Nephron progenitor cell (in vitro differentiated cells): ENCODE measurements at places on chromosomes 4 and X.

DNA sequence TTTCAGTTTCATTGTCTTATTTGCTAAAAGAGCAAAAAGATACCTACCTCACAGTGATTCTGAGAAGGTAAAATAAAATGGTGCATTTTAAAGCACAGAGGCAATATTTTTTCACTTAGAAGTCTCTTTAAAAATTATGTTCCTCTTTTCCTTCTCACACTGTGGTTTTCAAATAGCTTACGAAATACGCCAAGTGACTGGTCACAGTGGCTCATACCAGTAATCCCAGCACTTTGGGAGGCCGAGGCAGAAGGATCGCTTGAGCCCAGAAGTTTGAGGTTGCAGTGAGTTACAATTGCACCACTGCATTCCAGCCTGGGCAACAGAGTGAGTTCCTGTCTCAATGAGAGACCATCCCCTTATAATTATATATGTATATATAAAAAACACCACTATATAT, 372.6 kb downstream of the FBXO8 start:
- peaks cover 2% of the 10 kb centered on the region for H3K27me3 ChIP-seq
- no peaks in the 10 kb centered on the region for H3K4me1 ChIP-seq
- DNase-seq = no peak
- no peak overlapping the region for H3K4me3 ChIP-seq
- H3K27ac ChIP-seq = no peak overlapping the region

DNA sequence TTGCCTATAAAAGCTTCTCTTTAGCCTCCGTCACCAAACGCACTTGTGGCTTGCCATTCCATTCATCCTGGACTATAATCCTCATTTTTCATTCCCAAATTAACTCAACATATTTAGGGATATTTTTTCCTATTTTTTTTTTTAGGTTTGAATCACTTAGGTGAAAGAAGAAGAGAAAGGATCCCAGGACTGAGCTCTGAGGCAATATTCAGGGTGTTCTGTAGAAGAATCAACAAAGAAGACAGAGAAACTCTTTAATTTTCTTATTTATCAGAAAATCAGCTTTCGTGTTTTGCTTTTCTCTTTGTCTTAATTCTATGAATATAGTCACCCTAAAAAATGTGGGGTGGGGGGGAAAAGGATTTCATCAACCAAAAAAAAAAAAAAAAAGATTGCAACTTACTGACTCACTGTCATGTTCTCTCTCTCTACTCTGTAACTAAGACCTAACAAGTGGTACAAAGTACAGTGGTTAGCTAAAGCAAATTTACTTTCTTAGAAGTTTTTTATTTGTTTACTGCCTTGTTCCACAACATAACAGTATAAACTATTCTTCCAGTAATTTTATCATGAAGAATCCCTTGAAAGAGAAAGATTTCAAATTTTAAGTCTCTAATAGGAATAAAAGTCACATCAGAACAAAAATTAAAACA, 272.0 kb downstream of the DHX15 start:
- H3K27me3 ChIP-seq = peaks cover 3% of the 10 kb centered on the region
- H3K27ac ChIP-seq = peak overlapping the region; percentile 84
- DNase-seq = no peak

DNA sequence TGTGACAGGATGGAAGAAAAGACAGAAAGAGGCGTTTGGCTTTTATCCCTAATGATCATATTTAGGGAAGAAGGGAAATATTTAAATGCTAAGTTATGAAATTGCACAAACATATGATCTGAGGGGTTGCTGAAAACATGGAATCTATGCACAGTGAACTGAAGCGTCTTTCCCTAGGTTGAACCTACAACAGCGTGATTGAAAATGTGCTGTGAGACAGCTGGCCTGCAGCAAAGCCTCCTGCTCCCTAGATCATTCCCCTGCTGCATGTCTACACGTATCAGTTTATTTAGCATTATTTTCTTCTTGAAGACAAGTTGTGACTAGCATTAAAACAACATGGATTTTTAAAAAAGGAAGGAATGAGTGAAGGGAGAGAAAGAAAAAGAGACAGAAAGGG, 272.5 kb upstream of the TRAM1L1 start:
- no peaks in the 10 kb centered on the region for H3K36me3 ChIP-seq
- no peak overlapping the region for H3K27ac ChIP-seq

GRCh38 chr4:15414551-15415091, 13.2 kb upstream of the C1QTNF7 start:
- H3K27ac ChIP-seq = peak overlapping the region; percentile 26
- no peak overlapping the region for H3K4me3 ChIP-seq
- no peak for DNase-seq
- no peaks in the 10 kb centered on the region for H3K27me3 ChIP-seq
- H3K4me1 ChIP-seq = peaks cover 20% of the 10 kb centered on the region

GRCh38 chr4:55568905-55569504, 22.3 kb upstream of the CLOCK start:
- H3K27ac ChIP-seq = no peak overlapping the region
- H3K4me1 ChIP-seq = no peaks in the 10 kb centered on the region

DNA sequence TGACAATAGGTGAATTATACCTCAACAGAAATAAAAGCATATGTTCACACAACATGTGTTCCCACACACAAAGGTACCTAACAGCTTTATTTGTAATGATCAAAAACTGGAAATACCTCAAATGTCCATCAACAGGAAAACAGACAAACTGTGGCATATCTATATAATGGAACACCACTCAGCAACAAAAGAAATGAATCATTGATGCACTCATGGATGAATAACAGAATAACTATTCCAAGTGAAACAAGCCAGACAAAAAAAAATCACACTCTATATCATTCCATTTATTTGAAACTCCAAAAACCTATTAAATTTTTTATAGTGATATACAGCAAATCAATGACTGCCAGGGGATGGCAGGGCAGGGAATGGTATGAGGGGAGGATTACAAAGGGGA, 148.1 kb downstream of the PLS3 start:
- H3K27ac ChIP-seq = no peak overlapping the region
- H3K36me3 ChIP-seq = no peaks in the 10 kb centered on the region
- peaks cover 4% of the 10 kb centered on the region for H3K27me3 ChIP-seq
- H3K4me3 ChIP-seq = no peak overlapping the region
- DNase-seq = no peak

DNA sequence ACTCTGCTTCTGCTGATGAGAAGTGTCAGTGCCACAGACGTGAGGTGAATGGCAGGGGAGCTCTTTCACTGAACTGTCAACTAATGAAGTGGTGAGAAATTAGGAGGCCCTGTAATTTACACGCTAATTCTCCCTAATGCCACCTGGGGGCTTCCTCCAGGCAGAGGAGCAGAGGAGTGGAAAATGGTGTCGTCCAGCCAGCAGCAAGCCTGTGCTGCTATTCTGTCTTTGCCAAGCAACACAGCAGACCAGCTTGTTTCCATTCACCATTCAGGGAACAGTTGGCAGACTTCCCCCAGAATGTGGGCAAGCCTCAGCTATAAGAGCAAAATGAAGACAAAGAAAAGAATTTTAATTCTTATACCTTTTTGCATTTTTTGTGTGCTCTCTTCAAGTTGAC, 245.2 kb upstream of the TET2 start:
- H3K27ac ChIP-seq = no peak overlapping the region
- H3K4me3 ChIP-seq = no peak overlapping the region
- H3K36me3 ChIP-seq = peaks cover 4% of the 10 kb centered on the region
- no peak for DNase-seq
- peaks cover 7% of the 10 kb centered on the region for H3K4me1 ChIP-seq

- peaks cover 3% of the 10 kb centered on the region for H3K27me3 ChIP-seq
- DNase-seq = no peak
Measured at GRCh38 chr4:89134775-89135319, 23.5 kb downstream of the TIGD2 start.

DNA sequence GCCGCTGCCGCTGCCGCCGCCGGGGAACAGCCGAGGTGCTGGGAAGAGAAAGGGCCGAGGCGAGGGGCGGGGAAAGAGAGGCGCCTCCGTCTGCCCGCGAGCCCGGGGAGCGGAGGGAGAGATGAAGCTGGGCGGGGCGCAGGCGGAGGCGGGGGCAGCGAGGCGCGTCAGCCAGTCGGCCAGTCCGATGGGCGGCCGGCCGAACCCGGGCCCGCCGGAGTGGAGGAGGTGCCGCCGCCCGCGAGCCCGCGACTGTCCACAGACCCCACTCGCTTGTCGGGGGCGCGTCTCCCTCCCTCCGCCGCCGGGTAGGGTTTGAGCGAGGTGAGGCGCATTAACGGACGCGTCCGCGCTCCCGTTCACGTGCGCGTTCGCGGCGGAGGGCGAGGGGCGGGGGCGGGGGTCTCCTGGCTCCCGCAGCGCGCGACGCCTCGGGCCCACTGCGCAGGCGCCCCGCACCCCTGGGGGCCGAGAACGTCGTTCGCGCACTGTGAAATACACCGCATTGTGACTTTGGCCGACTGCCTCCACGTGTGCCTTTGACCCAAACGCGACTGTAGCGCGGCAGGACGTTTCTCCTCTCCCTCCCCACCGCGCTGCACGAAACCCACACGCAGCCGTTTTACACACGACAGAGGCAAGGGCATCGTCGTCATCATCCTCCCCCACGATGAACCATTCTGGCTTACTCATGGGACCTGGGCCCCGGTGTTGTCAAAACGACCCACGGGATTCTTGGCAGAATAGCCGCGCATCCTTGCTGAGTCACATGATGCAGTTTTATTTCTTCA, at the start of gene NUDT11:
NUDT11 (minus strand) TSS at position 92 of the 791 bp plus-strand sequence. CDS start 148 bp downstream, outside the sequence.
- H3K27me3 ChIP-seq = peaks cover 4% of the 10 kb centered on the region
- no peaks in the 10 kb centered on the region for H3K36me3 ChIP-seq
- DNase-seq = peak; percentile 85
- H3K4me1 ChIP-seq = peaks cover 18% of the 10 kb centered on the region
- peak within 1 kb of the TSS; percentile 85 for H3K4me3 ChIP-seq

DNA sequence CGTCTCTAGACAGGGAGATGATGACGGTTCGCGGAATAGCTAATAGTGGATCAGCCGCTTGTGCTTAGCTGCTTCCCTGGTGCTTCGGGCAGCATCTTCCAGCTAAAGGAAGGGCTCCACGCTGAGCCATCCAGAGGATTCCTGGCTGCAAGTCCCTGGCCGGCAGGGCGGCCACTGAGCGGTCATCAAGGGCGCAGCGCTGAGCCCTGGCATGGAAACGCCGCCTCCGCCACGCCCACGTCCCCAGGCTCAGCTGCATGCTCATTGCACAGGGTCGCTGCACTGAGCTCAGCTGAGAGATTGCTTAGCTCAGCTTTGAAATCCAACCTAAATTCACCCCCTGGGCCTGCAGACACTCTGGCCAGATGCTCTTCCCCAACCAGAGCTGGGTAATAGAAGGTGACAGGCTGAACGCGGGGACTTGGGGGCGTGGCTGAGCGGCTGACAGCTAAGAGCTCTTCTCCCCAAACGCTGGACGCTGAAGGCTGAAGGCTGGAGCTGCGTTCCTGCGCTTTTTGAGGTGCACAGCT, 118.2 kb upstream of the KIT start:
- H3K36me3 ChIP-seq = peaks cover 5% of the 10 kb centered on the region
- H3K27ac ChIP-seq = peak overlapping the region; percentile 63
- peak overlapping the region; percentile 79 for H3K4me3 ChIP-seq
- H3K27me3 ChIP-seq = peaks cover 11% of the 10 kb centered on the region

- no peaks in the 10 kb centered on the region for H3K36me3 ChIP-seq
- DNase-seq = no peak
- H3K4me3 ChIP-seq = no peak overlapping the region
- no peaks in the 10 kb centered on the region for H3K4me1 ChIP-seq
- H3K27me3 ChIP-seq = peaks cover 3% of the 10 kb centered on the region
Measured at GRCh38 chrX:28491322-28491721, 95.9 kb upstream of the IL1RAPL1 start.

DNA sequence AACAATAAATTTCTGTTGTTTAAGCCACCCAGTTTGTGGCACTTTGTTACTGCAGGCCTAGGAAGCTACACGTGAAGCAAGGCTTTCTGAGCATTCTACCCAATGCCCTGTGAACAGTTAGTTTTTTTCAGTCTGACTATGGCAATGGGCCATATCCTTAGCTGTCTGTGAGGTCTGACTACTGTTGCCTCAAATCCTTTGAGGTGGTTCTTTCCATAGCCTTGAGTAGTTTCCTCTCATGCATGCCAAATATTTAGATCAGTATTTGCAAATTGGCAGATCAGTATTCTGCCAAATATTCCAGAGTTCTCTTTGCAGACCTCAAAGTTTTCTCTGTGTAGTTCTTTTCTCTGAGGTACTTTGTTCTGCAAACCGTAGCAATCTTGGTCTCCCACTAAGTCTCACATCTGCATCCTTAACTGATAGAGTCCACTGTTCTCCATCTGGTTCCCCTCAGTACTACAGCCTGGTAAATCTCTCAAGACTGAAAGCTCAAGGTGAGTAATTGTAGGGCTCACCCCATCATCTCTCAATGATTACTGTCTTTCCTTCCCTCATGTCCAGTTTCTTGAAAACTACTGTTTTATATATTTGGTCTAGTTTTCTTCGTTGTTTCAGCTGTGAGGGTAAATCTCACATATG, 984.9 kb upstream of the INTU start:
- no peak overlapping the region for H3K27ac ChIP-seq
- no peak overlapping the region for H3K4me3 ChIP-seq
- H3K27me3 ChIP-seq = no peaks in the 10 kb centered on the region

- DNase-seq = no peak
- H3K27ac ChIP-seq = peak overlapping the region; percentile 41
- peaks cover 6% of the 10 kb centered on the region for H3K4me1 ChIP-seq
Measured at GRCh38 chrX:2468261-2469195, 32.2 kb downstream of the DHRSX start.

- no peaks in the 10 kb centered on the region for H3K4me1 ChIP-seq
- no peaks in the 10 kb centered on the region for H3K27me3 ChIP-seq
- H3K27ac ChIP-seq = no peak overlapping the region
- H3K4me3 ChIP-seq = no peak overlapping the region
- H3K36me3 ChIP-seq = no peaks in the 10 kb centered on the region
Measured at GRCh38 chr4:135770505-135770904, 1568.9 kb upstream of the PABPC4L start.

DNA sequence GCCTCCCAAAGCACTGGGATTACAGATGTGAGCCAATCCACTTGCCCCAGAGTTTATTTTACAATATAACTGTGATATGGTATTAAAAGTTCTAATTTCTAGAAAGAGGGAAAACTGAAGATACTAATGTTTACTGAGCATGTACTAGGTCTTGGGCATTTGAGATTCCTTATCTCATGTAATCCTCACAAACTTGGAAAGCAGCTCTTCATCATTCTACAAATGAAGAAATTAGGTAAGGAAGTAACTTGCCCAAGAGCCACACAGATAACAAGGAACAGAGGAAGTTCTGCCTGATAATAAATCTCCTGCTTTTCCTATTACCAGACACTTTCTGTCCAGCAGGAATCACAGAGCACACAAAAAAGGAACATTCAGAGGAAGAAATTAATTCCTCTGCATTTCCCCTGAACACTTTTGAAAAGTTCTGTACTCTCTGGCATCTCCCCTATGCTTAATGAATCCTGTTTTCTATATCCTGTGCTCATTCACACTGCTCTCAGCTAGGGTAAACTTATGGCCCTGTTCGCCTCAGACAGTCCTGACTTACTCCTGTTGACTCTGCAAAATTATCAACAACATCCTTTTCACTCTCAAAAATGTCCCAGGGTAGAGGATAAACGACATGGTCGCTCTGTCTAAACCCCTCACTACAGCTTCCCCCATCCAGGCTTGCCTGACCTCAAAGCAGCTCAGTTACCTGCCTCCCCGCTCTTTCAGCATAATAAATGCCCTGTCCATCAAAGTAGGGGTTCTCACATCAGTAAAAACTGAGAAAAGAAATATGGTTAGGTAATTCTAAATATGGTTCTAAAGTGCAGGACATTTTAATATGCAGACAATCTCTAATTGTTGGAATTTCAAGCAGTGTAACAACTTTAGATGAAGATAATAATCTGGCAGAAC, 13.6 kb downstream of the SH3RF1 start:
- no peak for DNase-seq
- H3K36me3 ChIP-seq = no peaks in the 10 kb centered on the region
- H3K4me3 ChIP-seq = peak overlapping the region; percentile 7
- H3K4me1 ChIP-seq = peaks cover 85% of the 10 kb centered on the region
- H3K27me3 ChIP-seq = peaks cover 2% of the 10 kb centered on the region
